ENCODE measurements at places on chromosomes 12 and 14.

- no peak for DNase-seq
Observed at GRCh38 chr12:68331500-68331868, 678 bp downstream of the MDM1 start.

DNA sequence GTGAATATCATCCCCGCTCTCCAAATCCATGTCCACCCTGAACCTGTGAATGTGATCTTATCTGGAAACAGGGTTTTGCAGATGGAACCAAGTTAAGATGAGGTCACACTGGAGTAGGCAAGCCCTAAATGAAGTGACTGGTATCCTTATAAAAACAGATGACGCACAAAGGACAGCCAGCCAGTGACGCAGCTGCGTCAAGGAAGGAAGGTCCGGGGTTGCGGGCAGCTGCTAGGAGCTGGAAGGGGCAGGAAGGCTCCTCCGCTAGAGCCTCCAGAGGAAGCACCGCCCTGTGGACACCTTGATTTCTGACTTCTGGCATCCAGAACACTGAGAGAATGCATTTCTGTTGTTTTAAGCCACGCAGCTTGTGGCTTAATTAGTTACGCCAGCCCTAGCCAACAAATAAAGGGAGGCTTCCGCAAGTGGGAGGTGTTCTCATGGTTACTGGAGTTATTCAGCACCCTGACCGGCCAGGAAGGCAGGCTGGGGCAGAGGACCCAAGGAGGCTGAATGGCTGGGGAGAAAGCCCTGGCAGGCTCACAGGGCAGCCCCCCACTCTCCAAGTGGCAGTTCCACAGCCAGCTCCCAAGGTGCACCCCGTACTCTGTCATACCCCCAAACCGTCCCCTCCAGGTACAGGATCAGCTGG is 127.6 kb upstream of the NCOR2 start:
- DNase-seq = no peak

- no peak for DNase-seq
Observed at GRCh38 chr14:29463727-29464395, 463.8 kb downstream of the PRKD1 start.

DNA sequence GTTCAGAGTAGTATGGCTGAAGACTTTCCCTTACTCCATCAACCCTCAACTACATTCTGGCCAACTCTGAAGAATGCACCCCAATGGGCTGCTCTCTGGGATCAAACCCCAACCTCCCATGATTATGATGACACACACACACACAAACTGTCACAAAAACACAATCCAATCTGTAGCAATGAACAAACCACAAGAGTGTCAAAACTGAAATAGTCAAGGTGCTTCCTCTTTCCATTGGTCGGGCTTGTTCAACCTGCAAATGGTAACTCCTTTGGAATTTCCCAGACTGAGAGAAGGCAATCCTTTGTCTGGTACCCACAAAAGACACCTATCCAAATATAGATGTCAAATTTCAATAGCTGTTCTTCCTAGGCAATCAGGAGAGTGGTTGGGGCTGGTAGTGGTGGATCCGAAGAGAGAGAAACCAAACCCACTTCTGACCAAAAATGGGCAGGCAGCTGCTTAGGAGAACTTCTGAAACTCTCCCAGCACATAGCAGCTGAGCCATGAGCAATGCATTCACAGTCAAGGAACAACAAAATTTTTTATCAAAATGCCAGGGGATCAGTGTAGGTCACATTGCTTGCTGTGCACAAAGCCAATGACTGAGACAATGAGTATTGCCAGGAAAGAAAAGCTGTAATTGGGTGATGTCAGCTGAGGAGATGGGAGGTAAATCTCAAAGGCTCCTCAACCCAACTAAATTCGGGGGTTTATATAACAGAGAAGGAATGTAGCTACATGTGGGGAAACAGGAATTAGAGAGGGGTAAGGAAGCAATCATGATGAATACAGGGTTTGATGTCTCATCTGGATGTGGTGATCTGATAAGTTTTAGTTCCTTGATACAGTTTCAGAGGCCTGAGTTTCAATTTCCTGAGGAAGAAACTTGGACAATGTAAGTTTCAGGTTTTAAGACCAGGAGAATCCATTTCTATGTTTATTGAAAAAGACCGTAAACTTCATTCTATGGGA is 191.4 kb downstream of the KITLG start:
- no peak for DNase-seq
